ENCODE measurements at places on chromosomes 5 and 9.

GRCh38 chr5:35136386-35136785 lies 88.6 kb upstream of the AGXT2 start:
- DNase-seq = no peak

- DNase-seq = no peak
Observed at GRCh38 chr5:179284751-179285631, 60.3 kb downstream of the ADAMTS2 start.

DNA sequence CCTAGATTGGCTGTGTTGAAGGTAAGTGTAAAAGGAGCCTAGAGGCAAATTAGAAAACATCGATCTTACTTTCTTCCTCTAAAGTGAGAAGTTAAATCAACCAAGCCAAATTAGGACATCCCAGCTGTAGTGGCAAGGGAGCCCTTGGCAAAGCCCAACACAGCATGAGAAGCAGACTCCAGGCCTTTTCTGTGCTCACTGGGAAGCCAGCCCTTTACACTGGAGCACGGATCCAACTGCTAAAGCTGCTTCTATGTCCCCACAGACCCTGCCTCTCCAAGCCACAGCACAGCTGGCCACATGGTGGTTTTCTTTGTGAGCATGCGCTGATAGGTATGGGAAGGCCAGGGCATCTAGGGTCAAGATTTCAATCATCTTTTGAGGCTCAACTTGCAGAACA lies 94.1 kb downstream of the APBA1 start:
- DNase-seq = no peak

DNA sequence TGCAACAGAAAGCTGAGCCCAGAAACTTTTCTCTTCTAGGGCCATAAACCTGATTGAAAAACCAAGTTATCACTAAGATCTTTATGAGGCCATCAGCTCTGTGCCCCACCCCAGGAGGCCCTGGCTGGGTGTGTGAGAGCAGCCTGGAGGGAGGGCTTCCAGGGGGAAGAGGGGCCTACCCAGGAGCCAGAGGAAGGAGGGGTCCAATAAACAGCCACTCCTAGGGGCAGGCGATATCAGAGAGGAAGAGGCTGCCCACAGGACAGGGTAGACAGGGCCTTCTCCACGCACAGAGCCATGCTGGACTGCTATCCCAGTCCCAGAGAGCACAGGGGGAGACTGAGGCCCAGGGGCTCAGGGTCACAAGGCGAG lies 4.5 kb upstream of the CDX1 start:
- no peak for DNase-seq

- DNase-seq = no peak
Observed at GRCh38 chr5:160488394-160489325, 67.0 kb downstream of the PTTG1 start.

DNA sequence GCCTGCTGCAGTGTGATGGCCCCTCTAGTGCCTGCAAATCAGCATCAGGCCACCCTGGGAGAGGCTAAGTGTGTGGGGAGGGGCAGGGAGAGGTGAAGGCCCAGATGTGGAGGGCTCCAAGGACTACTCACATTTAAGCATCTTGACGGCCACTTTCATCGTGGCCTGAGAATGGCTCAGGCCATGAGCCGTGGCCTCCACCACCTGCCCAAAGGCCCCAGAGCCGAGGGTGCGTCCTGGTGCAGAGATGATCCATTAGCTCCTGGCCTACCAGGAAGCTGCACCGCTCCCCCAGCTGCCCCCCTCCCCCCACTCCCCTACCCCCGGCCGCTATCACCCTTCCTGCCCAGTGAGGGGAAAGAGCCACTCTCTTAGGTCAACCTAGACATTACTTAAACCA lies 31.0 kb downstream of the PDGFRB start:
- no peak for DNase-seq

- no peak for DNase-seq
Observed at GRCh38 chr9:10443181-10443867, 169.5 kb downstream of the PTPRD start.

GRCh38 chr9:36187414-36187813 lies 3.3 kb upstream of the CLTA start:
- no peak for DNase-seq

GRCh38 chr9:127878001-127878651 lies 651 bp upstream of the AK1 start:
- DNase-seq = no peak

DNA sequence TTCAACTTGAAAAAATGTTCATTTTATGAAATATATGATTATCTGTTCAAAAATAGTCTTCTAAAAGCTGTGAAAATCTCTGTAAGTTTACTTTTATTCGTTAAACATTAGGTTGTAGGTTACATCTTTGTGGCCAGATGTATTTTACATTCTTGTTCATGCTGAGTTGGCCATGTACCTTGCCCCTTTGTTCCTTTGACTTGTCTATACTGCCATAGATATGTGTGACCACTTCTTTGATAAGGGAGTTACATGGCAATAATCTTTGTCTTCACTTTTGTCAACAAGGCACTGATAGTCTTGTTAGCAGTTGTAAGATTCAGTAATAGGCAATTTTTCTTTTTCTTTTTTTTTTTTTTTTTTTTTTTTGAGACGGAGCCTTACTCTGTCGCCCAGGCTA lies 15.9 kb downstream of the SEC24A start:
- DNase-seq = no peak
